Stimulated activated CD4-positive, alpha-beta T cell treated with anti-CD3 and anti-CD28 coated beads, Interleukin-15, amount 100 ng/mL, for 1 hour (primary cell): ENCODE measurements at places on chromosomes 11 and 22.

DNA sequence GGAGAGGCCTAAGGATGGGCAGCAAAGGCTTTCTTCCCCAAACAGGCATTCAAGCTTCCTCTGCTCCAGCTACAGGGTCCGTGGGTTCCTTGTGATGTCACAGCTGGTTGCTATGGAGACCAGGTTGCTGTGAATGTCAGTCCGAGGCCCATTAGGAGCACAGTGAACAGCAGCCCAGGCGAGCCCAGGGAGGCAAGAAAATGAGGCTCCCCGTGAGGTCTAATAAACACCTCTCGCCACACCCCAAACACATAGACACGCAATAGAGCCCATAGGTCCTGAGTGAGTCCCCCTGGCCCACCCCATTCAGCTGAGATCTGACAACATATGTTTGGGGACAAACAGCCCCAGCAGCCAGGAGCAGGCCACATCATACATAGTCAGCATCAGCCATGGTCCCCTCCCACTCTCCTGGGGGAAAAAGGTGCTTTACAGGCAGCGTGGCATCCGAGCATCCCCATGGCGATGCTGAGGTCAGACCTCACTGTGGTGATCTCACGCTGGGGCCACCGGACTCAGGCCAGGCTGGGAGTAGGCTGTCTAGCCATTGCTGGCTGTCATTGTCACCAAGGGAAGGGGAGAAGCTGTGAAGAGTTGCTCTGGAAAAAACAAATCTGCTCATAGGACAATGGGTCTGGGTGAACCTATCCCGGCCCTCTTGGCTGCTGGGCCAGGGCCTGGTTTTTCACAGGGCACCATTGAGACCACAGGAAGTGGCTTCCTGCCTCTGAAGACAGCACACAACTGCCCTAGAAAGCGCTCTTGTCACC lies 23.1 kb upstream of the TP53I11 start:
- no peak for DNase-seq

DNA sequence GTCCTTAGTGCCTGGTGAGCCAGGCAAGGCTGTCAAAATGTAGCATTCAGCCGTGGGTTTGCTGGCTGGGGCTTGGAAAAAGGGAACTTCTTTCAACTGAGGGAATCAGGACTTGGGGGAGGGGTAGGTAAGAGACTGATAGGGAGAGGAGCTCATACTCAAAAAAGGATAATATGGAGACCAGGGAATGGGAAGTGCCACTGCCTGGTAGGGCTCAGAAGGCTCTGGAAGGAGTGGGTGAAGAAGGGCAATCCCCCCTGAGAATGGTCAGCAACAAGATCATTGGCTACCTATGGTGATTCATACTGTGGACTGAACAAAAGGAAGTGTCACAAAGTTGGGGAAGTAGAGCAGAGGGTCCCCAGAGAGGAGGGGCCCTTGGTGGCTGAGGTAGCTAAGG lies 1.9 kb downstream of the CNGA4 start:
- DNase-seq, result no peak

DNA sequence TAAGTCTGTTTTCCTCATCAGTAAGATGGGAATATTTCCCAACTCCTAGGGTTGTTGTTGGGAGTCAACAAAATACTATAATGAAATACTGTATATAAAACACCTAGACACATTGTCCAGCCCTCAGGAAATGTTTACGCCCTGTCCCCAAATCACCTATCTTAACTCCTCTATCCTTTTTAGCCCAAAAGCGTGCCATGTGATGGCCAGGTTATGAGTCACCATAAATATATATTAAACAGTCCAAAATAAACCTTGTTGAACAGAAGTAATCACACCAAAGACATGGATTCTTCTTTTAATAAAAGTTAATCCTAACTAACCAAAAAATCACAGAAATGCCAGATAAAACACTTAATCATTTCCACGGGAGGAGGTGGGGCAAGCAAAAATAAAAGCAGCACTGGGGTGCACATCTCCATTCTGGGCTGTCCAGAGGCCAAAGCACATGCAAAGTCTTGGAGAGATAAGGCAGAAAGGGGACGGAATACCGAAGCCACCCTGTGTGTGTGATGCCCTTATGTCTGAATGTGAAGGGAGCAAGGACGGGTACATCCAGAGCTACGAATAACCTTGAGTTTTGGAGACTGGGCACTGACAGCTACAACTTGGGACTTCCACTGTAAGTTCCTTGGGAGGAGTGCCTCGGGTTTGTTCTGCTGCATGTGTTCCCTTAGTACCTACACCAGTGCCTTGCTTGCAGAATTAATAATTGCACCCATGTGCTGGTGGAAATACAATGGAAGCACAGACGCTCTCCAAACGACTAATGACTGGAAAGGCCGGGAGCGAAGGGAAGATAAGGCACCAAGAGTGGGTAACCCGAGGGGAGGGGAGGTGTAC lies 1.1 kb downstream of the OSBP start:
- DNase-seq, result no peak

DNA sequence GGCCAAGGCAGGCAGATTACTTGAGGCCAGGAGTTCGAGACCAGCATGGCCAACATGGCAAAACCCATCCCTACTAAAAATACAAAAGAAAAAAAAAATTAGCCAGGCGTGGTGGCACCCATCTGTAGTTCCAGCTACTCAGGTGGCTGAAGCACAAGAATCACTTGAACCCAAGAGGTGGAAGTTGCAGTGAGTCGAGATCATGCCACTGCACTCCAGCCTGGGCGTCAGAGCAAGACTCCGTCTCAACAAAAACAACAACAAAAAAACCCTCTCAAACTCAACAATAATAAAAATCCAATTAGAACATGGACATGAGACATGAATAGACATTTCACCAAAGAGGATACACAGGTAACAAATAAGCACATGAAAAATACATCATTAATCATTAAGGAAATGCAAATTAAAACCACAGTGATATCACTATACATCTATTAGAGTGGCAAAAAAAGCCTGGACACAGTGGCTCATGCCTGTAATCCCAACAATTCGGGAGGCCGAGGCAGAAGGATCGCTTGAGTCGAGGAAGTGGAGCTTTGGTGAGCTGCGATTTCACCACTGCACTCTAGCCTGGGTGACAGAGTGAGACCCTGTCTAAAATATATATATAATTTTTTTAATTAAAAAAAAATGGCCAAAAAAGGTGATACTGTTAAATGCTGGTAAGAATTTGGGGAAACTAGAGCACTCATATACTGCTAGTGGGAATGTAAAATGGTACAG lies 12.7 kb upstream of the SEPTIN5 start:
- no peak for DNase-seq

GRCh38 chr11:1077033-1077416 lies 2.4 kb downstream of the MUC2 start:
- no peak for DNase-seq

DNA sequence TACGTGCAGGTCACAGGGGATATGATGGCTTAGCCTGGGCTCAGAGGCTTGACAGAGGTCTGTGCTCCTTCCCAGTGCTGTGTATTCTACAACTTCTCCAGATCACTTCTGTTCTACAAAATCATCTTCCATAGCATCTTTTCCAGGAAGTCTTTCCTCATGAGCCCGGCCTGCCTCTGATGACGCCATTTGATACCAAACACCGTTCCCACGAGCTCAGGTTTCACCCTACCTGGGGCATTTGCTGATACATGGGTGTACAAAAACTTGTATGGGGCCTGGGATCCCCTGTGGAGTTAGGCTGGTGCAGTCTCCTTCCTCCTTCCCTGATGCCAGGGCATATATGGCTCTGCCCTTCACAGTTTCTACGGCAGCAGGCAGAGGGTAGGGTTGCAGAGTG lies 78.7 kb downstream of the NECTIN1 start:
- no peak for DNase-seq

GRCh38 chr11:69828971-69829344 lies 9.7 kb upstream of the FGF3 start:
- DNase-seq, result no peak

DNA sequence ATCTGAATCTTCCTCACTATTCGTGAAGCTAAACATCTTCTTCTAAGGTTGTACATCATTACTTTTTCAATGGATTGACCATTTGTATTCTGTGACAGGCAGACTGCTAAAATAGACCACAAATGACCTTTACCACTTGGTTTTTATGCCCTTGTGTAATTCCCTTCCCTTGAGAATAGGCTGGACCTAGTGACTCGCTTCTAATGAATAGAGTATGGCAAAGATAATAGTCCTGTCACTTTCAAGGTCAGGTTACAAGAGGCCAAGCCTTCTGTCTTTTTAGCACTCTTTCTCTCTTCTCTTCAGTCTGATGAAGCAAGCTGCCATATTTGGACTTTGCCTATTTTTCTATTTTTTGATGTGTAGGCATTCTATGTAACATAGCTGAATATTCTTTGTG lies 492.9 kb downstream of the SOX6 start:
- no peak for DNase-seq

DNA sequence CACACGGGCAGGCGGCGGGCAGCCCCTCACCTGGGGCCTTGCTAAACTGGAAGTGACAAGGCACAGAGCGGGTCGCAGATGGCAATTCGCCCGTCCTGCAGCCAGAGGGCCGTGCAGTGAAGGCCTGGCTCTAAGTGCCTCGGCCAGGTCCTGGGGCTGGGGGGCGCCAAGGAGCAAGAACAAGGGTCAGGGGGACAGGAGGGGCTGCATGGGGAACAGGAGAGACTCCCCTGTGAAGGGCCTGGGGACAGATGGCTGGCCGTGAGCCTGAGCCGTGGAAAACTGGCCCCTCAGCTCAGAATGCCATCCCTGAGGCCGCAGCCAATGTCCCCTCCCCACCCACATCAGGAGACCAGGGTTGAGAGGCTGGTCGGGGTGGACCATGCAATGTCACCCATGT lies 60.0 kb downstream of the RTL6 start:
- no peak for DNase-seq

GRCh38 chr11:125766251-125766650 lies 12.4 kb downstream of the PATE2 start:
- DNase-seq, result no peak

DNA sequence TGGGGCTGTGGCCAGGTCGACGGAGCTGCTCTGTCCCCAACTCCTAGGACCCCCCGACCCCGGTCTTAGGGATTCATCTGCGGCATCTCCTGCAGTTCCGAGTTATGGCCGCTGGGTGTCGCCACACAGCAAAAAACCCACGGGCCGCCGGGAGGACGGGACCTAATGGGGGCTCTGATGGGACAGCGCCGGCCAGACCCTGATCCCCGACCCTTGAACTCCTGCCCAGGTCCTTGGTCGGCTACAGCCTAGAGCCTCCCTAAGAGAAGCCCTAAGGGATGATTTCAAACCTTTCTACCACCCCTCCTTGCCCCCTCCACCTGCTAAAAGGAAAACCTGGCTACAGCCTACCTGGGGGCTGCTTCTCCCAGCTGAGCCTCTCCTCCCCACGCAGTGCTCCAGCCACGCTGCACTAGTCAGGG lies 30.8 kb upstream of the LRRC10B start:
- peak; percentile 11 for DNase-seq

DNA sequence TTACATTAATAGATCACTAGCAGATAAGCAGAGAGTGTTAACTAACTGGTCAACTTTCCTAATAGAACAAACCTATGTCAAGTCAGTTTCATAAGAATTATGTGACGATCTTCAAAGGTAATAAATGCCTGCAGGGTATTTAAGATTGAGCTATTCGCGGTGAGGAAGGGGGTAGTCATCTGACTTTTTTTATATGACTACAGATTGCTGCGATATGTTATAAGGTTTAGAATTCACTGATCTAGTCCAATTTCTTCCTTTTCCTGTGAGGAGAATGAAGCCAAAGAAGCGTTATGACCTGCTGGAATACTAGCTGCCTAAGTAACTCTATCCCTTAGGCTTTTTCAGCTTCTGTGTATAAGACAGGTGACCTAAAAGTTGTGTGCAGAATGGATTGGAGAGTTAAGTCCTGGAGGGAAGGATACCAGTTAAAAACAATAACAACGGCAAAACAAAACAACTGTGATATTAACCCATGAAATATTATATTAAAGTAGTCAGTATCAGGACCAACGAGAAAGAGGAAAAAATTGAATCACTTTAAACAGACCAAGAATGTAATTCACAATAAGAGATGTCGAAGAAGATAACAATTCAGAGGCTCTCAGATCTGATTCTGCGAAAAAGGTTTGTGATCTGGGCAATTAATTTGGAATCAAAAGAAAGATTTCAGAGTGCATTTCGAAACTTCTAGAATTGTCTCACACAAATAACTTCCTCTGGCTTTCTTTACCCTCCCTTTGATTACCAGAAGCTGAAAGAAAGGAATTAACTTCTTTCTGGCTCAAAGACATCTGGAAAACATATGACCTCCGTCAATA lies 630 bp downstream of the CASP4 start:
- no peak for DNase-seq

GRCh38 chr11:74620531-74620930 lies 28.1 kb downstream of the POLD3 start:
- DNase-seq, result no peak

- peak; percentile 52 for DNase-seq
These were observed 29.2 kb upstream of the XBP1 start for GRCh38 chr22:28829358-28830181.

- no peak for DNase-seq
These were observed 12.6 kb downstream of the MPST start for GRCh38 chr22:37032134-37032534.

- DNase-seq, result no peak
These were observed 165.1 kb downstream of the MSANTD4 start for GRCh38 chr11:105856954-105857353.

DNA sequence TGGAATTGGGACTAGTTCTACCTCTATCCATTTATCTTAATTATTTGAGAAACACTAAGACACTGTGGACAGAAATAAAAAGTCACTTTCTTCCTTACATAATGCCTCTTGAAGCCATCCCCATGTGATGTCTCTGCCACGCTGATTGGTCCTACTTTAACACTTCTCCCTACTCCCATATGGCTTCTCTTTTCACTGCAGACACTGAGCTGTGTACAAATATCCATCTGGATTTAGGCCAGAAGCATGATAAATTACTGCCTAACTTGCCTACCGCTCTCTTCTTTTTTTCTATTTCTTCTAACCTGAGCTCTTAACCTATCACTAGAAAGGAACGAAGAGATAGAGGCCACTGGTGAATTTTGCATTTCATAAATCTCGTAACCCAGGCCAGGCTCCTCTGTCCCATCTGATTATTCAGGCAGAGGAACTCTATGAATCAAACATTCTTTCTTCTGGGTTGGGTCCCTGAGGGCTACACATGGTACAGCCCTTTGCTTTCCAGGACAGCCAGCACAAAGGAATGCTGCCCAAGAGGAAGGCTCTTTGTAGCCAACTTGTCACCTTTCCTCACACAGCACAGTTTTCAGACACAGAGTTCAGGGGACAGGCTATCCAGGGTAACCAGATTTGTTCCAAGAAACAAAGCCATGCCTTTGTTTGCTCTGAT lies 878.5 kb upstream of the LRRC4C start:
- DNase-seq, result no peak

- DNase-seq, result no peak
These were observed 77.6 kb upstream of the RTL6 start for GRCh38 chr22:44575381-44576268.

DNA sequence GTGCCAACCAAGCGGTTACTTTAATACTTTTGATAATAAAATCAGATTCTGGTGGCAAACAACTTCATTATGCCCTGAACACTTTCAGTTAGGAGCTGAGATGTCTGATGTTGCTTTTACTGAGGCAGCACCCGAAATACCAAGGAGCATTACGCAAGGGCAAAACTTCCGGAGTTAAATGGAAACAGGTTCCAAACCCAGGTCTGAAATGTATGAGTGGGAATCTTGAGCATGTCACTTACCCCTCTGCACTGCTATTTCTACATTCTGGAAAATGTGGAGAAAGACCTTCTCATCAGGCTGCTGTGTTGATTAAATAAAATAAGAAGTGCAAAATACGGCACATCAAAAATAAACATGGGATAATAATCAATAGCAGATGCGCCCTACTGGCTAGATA lies 315.1 kb downstream of the LARGE1 start:
- DNase-seq, result no peak

- DNase-seq, result no peak
These were observed 4.9 kb downstream of the INPPL1 start for GRCh38 chr11:72229336-72229924.
